Right renal pelvis (tissue), 4 donors: ENCODE measurements at places on chromosomes 7 and 10. TPM values are rescaled to one million over a fixed set of nuclear protein-coding genes. Genes with fewer than 3 reads are reported as not detected.

GRCh38 chr10:59631237-59631636 lies 78.4 kb downstream of the SLC16A9 start:
- no peak for DNase-seq

Gene ACBD5
- 43.8 TPM for polyA plus RNA-seq

Gene CFAP69
- polyA plus RNA-seq: 14.5 TPM

Gene GTPBP4
- 63.7 TPM for polyA plus RNA-seq

DNA sequence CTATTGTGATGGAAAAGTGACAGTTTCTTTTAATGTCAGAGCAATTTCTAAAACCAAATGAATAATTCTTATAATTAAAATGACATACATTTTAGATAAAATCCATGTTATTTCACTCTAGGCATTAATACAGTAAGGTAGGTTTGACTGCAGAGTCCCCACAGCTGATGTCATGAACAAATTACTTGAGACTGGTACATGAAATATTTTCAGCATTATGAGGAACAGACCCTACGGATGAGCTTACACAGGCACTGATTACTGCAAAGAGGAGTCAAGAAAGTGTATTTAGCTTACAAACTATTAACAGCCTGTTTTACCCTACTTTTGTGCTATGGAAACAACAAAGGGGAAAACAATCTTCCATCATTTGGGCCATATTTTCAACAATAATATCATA lies 8.9 kb downstream of the COL1A2 start:
- no peak for DNase-seq

Gene OPALIN
- not detected for polyA plus RNA-seq

Gene ENO4
- 3.2 TPM for polyA plus RNA-seq

Gene ZNF117
- polyA plus RNA-seq: 23.8 TPM

- DNase-seq: no peak
Observed at GRCh38 chr10:49276596-49276995, 22.4 kb upstream of the C10orf71 start.

DNA sequence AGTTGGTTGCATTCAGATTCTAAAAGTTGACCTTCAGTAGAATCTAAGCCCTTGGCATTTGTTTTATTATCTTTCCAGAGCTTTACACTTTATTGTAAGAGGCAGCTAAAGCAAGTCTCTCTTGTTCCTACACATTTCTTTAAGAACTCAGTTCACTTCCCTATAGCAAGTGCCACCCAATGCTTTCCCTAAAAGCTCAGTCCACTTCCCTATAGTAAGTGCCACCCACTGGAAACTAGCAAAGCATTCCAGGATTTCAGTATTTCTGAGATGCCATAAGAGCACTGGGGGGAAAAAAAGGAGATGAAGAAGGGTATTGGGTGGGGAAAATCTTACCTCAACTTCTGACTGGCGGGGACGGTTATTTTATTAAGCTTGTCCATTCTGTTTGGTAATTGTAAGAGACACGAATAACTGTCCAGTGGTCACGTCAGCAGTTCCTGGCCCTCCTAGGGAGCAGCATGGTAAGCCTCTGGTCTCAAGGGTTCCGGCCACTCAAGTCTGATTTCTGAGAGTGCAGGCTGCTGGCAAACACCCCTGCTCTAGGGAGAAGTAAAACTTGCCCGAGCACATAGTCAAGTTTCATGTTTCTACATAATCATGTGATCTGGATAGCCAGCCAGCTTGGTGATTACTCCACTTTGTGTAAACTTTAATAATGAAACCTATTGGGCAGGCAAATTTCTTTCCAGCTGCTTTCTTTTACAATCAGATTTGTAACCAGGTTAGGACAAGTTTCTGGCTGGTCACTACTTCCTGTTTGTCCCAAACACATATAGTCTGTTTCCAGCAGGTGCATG lies at the start of gene BLNK:
Gene BLNK, minus strand, starts transcription at position 554 of the 800 bp plus-strand sequence. Its CDS starts 171 bp downstream, at position 383.
- DNase-seq: no peak

Gene AOAH
- 2.3 TPM for polyA plus RNA-seq

DNA sequence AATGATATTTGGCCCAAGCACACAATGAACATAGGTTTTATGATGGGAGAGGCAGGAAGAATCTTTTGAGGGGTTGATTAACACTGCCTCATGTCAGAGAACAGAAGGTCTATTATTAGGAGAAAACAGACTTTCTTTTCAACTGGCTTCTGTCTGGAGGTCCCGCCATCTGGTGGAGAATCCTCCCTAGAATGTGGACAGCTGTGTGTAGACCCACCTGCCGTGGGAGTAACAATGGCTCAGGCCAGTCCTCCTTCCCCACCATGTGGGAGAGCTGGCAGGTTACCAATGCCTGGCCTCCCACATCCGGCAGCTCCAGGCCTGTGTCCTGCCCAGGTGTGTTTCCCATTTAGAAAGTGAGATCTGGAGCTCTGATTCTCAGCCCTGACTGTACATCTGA lies 70.4 kb upstream of the AOAH start:
- DNase-seq: no peak
